NCI-H1092 (cell line): ENCODE measurements at places on chromosomes 16 and 17.

- peak; percentile 72 for DNase-seq
Observed at GRCh38 chr16:67177743-67178699, 5.7 kb downstream of the MATCAP1 start.

DNA sequence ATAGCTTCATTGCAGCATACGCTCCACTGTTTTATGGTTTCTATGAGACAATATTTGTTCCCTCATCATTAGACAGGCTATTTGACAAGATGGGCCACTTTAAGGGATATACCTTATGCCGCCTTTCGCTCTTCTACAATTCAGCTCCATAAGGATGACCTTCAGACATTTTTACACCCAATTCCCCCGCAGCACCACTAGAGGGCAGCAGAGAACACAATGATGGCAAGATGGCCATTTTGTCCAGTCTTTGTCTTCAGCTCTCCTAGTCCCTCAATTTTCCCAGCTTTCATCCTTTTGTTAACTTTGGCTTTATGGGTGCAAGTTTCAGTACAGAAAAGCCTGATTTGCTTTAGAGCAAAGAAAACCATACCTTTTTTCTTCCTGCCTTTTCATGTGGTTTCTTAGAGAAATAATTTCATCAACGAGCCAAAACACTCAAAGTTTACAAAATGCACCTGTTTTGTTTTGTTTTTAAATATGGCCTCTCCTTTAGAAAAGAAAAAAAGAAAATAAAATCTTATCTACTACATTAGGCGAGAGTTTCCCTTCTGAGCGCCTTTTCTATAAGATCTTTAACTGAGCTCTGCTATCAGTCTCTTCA is 355.3 kb downstream of the TOX3 start:
- DNase-seq: peak; percentile 69

DNA sequence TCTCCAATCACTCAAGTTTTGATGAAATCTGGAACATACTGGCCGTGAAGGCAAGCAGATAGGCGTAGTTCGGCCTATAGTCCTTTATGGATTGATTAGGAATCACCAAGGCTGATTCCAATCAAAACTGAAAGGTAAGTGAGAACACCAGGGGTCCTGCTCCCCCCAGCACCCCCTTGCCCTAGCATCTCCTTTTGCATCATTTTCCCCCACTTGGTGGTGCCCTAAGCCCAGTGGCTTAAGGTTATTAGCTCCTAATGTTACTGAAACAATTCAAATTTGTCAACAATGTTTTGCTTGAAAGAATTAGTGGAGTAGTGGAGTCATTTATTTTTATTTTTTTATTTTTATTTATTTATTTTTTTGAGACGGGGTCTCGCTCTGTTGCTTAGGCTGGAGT is 4.9 kb downstream of the SLFN14 start:
- no peak for DNase-seq

GRCh38 chr17:50280068-50280467 is 5.8 kb downstream of the TMEM92 start:
- no peak for DNase-seq
